ENCODE measurements at places on chromosomes 13 and 19.
A peak's percentile ranks its signal among the peaks of the same experiment; 100 is the strongest.

DNA sequence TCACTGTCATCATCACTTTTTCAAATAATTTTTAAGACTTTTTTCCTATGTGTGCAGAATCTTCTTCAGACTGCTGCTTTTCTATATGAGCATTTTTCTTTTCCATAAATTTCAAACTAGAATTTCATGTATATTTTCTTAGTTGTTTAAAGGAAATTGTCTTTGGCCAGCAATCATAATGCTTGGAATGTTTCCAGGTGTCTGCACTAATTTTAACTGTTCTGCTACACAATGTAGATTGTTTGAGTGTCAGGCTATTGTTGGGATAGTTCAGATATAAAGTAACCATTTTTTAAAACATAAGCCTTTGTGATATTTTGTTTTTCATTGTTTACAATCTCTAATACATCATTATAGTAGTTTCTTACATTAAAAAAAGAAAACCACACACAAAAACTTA lies 1418.5 kb downstream of the EFNB2 start:
- DNase-seq = no peak

- peak; percentile 92 for DNase-seq
These were observed at the start of the genes BIVM and POGLUT2 for GRCh38 chr13:102798581-102799425. Gene BIVM (plus strand): TSS chr13:102799119. CDS start chr13:102807268, 8,149 bp downstream. Gene POGLUT2 (minus strand): TSS chr13:102798976. CDS start chr13:102798670, 306 bp downstream.

GRCh38 chr19:54485851-54486250 lies 12.8 kb upstream of the CDC42EP5 start:
- no peak for DNase-seq

DNA sequence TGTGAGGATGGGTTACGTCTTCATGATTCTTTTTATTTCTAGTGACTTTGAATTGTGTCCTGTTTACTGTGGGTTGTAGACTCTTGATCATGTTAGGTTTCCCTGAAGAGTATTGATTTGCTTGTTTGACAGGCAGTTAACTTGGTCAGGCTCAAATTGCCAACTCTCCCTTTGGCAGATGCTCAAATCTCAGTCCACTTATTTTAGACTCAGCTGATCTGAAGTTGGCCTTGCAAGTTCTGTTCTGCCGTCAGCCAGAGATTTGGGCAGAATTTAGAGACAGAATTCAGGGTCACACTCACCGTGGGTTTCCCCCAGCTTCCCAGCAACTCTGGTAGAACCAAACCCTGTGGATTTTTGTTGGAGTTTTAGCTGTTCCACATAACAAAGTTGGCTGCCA lies 71.6 kb upstream of the TEX29 start:
- no peak for DNase-seq

GRCh38 chr13:113209336-113209758 lies at the start of gene CUL4A:
Gene CUL4A (plus strand): TSS chr13:113209613. CDS start chr13:113209628, 15 bp downstream.
- peak; percentile 72 for DNase-seq

DNA sequence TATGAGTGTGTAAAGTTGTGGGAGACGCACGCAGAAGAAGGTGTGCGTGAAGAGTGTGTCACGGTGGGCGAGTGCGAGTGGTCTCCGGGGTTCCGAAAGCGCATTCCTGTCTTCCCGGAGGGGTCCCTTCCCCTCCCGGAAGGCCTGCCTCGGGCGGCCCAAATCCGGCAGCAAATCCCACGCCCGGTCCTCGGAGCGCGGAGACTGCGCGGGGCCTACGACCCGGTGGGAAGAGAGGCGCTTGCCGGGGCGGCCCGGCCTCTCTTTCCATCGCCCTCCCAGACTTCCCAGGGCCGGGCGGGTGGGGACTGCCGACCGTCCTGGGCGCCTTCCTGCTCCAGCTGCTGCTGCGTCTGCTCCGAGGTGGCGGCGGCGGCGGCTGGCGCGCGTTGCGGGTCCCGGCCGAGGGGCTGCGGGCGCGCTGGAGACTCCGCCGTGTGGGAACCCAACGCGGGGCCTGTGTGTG lies 2.1 kb downstream of the ZIC5 start:
- no peak for DNase-seq

DNA sequence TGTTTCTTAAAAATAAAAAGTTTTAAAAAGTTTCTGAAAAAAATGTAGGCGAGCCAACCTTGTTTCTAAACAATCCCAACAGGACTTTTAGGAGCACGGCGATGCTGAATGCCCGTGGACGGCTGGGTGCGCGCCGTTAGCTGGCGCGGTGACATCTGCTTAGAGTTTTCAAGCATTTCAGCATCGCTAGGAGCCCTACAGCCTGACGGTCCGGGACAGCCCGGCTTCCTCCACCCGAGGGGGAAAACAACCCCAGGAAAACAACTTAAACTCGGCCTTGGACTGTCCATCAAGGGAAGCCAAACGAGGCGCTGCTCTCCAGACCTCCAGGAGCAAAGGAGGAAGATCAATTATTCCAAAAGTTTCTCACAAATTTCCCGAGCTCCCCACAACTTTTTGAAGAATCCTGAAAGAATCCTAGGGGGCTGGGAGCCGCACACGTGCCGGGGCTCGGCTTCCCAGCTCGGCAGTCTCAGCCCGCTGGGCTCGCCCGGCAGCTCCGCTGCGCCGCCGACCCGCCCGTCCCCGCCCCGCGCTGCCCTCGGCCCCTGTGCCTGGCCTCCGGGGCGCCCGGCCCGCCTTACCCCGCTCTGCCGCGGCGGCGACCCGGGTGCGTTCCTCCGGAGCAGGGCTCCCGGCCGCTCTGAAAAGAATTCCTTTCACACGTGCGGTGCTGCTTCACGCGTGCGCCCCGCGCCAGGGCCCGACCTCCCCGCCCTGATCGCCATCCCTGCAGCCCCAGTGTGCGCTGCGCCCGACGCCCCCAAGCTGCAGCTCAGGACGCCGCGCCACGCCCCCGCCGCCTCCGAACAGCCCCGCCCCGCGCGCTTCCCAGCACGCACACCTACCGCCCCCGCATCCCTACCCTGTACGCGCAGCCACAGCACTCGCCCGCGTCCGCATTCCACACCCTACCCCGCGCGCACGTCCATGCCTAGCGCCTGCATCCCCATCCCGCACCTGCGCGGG lies at the start of gene GJA3:
Gene GJA3, minus strand, starts transcription at position 747 of the 969 bp plus-strand sequence. CDS start 17,764 bp downstream, outside the sequence.
- no peak for DNase-seq

- DNase-seq = peak; percentile 56
These were observed 539 bp downstream of the PLD3 start for GRCh38 chr19:40348961-40349507.

DNA sequence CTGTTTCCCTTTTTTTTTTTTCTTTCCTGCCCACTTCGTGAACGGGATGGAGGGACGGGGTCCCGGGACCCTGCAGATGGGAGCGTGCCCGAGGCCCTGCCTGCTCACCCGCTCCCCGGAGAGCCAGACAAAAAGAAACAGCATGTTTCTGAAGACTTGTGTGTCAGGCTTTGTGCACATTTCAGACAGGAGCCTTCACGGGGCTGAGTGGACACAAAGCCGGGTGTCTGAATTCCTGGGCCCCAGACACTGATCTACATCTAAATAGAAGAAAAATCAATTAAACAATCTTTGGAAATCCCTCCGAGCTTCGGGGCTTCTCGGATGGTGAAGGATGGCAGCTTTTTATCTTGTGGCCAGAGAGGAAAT lies 4.2 kb downstream of the PGPEP1 start:
- DNase-seq = no peak

All from hematopoietic multipotent progenitor cell treated with erythropoietin and hydrocortisone succinate and interleukin-3 and kit ligand, for 8 days (in vitro differentiated cells).